Midbrain (tissue), 1 donor: ENCODE measurements at places on chromosomes 2 and 18.
A peak's percentile ranks its signal among the peaks of the same experiment; 100 is the strongest.

GRCh38 chr2:20450201-20450999 is 3.5 kb downstream of the RHOB start:
- DNase-seq = peak; percentile 93

GRCh38 chr2:178860551-178860950 is 53.3 kb upstream of the TTN start:
- DNase-seq = no peak

GRCh38 chr2:197871780-197872456 is 67.5 kb downstream of the PLCL1 start:
- DNase-seq = no peak

DNA sequence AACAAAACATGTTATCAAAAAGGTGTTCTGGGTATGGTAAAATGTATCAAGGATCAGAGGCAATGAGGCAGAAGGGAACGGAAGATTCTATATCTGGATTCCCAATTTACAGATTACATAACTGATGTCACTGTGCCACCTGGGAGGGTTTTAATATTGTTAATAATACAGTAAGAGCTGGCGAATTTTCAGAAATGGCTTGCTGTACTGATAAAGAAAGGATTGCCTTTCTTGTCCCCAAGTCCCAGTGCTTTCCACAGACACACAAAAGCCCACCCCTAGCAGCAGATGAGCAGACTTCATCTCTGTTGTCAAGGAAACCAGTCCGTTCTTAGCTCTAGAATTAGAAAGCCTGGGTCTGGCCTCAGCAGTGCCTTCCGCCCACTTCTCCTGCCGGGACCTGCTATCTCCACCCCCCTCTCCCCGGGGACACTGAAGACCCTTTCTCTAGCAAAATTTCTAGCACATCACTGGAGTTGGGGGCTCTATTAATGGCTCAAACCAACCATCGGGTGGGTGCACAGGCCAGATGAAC is 34.3 kb downstream of the ADD2 start:
- DNase-seq = no peak

GRCh38 chr18:49227441-49228165 is 232.8 kb downstream of the DYM start:
- DNase-seq = no peak

- DNase-seq = no peak
Measured at GRCh38 chr18:59345556-59345955, 13.5 kb downstream of the LMAN1 start.

- no peak for DNase-seq
Measured at GRCh38 chr2:43419876-43420275, 176.0 kb downstream of the THADA start.

DNA sequence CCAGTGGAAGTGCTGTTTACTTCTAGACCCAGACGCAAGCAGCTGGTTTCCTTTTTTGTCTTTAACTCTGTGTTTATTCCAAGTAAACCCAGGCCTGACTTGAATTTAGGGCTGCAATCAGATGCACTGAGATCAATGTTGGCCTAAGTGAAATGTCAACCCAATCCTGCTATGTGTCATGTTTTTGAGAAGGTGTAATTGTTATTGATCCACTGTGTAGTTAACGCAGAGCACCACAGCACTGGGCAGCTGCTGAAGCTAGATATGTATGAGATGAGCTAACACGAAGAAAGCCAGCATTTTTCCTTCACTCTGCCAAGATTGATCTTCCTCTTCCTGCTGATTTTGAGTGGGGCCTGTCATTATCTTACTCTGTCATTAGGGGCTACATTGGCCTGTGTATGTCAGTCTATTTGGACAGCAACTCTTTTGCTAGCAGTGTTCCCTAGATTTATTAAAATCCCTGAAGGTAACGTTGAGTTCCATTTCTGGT is 18.9 kb upstream of the DLX1 start:
- no peak for DNase-seq

DNA sequence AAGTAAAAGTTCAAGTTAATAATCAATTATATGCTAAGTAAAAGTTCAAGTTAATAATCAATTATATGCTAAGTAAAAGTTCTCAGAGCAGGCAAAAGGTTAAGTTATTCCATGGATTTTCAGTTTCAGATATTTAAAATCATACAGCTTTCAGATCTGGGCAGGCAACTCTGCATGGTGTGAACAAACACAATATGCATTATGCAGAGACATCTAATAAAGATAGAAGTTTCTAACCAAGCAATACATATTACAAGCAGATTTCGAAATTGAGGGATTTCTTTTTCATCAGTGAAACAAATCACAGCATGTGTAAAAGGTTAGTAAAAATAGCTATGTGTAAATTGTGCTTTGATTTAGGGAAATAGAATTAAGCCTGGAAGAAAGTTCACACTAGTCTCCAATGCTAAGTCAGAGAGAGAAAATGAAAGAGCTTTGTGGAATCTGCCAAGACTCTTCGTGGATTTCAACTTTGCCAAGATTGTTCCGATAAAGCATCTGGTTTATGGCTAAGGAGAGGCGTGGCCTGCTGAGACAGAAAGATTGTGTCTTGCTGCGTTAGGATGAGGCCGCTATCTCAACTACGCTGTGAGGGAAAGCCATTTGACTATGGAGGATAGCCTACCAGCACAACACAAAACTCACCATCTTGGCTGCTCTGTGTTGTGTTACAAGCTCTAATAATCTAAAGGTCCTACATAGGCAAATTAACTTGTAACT is 60.1 kb upstream of the SLC16A14 start:
- no peak for DNase-seq

GRCh38 chr2:73561422-73561821 is 80.8 kb downstream of the NAT8 start:
- no peak for DNase-seq

- DNase-seq = no peak
Measured at GRCh38 chr2:31337197-31337596, 77.3 kb downstream of the XDH start.

DNA sequence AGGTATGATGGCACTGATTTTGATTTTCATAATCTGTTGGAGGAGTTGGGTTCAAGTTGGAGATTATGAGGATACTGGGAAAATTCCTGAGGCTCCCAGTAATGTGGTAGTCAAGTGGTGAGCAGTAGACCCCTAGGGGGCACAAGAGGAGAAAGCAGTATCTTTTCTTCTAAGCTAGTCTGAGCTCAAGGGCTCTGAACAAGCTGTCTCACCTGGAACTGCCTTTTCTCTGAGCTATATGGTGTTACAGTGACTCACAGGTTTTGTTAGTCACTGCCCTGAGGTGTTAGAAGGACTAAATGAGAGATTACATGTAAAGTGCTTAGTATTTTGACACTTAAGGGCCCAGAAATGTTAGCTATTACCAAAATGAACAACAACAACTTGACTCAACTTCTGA is 42.2 kb downstream of the CD302 start:
- DNase-seq = no peak

DNA sequence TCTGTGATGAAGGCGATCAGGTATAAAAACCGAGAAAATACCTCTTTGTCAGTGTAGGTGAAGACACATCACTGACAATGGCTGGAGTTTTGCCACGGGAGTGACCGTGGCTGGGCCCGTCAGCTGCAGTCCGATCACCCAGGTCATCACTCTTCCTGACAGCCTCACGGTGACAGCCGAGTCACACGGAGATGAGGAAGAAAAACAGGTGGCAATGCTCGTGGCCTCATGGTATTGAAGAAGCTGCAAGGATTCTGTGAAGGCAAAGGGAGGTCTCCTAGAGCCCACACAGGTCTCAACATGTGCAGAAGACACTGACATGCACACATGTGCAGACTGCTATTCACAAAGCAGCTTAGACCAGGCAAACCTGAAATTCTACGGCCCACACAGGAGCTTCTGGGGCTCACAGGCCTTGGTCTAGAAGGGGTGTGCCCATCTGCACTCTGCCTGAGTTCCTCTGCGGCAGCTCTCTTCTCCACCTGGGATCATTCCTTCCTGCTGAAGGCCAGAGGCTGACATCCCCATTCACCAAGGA is 7.4 kb downstream of the COPS9 start:
- DNase-seq = no peak

DNA sequence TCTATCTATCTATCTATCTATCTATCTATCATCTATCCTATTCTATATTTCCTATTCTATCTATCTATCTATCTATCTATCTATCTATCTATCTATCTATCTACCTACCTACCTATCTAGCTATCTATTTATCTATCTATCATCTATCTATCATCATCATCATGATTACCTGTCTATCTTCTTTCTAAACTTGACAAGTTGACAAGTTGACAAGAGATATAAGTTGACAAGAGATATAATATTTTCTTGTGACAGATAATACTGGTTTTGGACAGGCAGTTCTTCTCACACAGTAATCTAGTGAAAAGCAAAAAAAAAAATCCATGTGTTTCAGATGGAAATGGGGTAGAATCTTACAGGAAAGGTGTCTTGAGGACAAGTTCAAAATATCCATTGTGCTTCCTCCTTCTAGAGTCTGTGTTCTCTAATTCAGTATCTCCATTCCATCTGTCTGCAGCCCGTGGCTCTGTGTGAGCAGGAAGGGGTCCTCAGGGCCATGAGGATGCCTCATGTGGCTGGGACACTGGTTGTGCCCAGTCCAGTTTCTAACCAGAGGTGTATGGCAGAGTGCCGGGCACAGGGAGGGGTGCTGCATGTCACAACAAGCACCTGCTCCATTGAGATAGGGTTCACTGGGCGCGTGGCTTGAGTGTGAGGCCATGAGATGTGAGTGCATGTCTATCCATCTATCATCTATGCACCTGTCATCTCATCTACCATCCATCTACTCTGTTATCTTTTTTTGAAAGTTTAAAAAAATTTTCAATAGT is 212.4 kb upstream of the PXDN start:
- DNase-seq = no peak

DNA sequence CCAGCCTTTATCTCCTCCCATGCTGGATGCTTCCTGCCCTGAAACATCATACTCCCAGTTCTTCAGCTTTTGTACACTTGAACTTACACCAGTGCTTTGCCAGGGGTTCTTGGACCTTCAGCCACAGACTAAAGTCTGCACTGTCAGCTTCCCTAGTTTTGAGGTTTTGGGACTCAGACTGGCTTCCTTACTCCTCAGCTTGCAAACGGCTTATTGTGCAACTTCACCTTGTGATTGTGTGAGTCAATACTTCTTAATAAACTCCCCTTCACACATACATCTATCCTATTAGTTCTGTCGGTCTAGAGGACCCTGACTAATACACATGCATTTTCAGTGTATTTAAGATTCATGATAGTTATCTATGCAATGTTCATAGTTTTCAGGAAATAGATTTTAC is 35.8 kb upstream of the ZNF804A start:
- no peak for DNase-seq

DNA sequence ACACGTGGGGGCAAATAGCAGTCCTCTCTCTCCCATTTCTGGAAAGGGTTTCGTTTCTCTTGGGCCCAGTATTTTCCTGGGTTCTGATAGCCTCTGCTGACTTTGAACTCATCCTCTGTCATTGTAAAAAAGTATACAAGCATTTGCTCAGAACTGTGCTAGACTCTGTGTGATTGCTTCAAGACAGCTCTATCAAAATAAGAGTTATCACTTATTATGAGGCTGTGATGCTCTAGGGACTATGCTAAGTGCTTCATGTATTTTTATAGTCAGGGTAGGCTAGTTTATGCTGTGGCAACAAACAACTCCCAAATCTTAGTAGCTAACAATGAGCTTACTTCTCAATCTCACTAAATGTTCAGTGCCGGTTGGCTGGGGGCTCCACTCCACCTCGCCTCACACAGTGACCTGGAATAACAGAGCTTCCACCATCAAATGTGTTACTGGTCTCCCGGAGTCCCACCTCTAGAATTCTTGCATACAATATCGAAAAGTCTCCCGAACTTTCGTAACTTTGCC is 110.8 kb upstream of the CDC42EP3 start:
- no peak for DNase-seq

- no peak for DNase-seq
Measured at GRCh38 chr18:10234281-10234680, 220.2 kb upstream of the APCDD1 start.

DNA sequence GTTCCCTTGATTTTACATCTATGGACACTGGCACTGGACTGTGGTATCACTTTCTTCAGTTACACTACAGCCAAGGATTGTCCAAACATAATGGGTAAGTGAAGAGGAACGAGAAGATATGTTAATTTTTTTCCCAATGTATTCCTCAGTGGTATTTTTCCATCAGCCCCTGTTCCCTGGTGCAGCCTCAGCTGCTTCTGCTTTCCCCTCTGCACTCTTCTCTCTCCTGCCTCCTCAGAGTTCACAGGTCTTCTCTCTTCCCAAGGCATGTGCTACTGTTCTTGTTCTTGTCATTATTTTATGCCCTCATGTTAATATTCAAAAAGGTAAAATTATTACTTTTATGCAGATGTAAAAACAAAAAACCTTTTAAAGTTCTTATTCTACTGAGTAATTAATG is 378.0 kb upstream of the NRXN1 start:
- DNase-seq = no peak

- DNase-seq = no peak
Measured at GRCh38 chr2:56297671-56298070, 113.9 kb downstream of the CCDC85A start.

DNA sequence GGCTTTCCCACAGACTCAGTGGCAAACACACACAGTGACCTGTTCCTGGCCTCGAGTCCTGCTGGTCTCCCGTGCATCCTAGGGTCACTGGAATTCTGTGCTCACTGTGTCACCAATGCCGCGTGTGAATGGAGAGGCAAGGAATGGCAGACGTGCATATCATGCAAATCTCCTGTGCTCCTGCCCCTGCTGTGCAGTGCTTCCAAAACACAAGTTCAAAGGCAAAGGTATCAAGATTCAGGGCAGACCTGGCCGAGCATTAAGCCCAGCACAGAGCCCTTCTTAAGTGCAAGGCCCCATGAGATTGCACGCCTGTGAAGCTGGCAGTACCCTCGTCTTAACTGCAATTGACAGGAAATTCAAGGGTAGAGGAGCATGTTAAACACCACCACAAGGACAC is 129.1 kb downstream of the NDUFA10 start:
- no peak for DNase-seq

DNA sequence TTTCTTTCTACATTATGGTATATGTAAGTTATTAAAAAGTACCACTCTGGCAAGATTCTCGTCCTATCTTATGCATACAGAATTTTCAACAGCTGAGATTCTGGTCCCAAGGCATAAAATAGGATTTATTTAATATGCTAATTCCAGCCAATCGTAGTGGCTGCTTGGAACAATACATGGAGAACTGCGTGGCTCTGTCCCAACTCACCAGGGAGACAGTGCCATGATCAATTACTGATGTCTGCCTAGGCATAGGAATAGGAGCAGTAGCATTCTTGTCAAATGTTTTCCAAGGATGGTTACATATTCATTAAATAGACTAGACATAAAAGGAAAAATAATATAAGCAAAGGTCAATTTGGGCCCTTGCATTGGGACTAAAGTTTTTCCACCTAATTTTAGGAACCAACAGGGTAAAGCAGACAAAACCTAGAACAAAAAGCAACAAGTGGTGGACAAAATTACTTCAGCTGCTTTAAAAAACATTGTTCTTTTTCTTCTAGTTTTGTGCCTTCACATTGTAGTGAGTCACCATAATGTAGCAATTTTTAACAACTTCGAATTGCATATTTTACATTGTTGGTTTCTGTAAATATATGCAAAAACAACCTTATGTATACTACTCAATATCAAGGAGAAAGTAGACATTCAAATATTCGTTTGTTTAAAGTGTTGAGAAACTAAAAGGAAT is 232.8 kb upstream of the ATP5MC3 start:
- no peak for DNase-seq
